ENCODE measurements at places on chromosomes 1 and 21.

- DNase-seq, result no peak
Observed at GRCh38 chr1:42736152-42736551, 3.9 kb downstream of the CLDN19 start.

DNA sequence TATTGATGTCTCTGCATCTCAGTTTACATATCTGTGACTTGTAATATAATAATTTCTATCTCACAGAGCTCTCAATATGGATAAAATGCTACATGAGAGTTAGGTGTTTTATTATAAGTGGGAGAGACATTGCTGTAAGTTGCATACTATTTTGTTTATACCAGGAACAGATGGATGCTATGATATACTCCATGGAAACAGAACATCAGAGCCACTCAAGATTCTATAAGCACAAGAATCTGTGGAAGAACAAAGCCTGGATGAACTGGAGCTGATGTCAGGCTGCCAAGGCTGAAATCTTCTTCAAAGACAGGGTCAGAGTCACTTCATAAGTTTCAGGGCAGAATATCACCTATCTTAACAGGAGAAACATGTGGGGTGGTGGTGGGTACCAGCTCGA is 30.2 kb downstream of the DUSP10 start:
- no peak for DNase-seq

GRCh38 chr1:203075236-203076030 is 10.4 kb downstream of the MYOG start:
- no peak for DNase-seq

DNA sequence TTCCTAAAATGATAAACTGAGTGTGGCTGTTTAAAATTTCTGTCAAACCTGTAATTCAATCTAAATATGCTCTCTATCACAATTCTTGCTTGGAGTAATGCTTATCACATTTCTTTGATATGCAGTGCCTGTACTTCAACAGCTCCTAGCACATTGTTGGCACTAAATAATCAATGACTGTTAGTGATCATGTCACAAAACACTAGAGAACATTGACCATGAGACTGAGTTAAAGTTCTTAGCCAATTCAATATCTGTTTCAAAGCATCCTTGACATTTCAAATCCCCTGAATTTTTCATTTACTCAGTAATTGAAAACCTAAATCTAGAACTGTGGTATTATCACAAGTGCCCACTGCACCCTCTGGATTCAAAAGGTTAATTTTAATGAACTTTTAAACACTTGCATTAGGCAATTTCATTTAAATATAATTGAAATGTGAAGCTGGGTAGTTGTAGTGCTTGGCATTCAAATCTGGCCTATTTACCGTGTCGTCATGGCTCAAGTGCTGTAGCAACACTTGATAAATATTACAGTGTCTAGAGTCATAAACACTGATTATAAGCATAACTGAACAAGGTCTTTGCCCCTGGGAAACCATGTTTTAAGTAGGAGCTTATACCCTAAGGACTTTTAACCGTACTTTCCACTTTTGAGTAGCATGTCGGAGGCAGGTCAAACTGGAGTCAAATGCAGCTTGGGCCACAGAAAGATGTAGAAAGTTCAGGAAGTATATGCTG is 143.6 kb downstream of the LRRC7 start:
- no peak for DNase-seq

DNA sequence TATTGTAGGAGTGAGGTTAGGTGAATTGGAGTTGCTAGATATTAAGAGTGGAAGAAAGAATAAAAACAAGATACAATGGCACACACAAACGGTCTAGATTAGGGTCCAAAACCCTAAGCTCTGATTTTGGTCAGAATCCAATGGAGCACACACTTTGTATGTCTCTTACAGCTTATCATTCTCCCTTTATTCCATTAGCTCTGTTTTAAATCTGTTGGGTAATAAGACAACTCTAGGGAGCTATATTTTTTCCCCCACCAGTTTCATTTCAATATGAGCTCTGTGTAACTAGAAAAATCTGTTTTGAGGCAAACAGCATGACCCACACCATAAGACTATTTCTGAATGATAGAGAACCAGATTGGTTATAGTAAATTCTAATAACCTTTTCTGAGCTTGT is 465.6 kb downstream of the ADGRL2 start:
- no peak for DNase-seq

- DNase-seq, result no peak
Observed at GRCh38 chr1:220182111-220182510, 88.2 kb downstream of the IARS2 start.

DNA sequence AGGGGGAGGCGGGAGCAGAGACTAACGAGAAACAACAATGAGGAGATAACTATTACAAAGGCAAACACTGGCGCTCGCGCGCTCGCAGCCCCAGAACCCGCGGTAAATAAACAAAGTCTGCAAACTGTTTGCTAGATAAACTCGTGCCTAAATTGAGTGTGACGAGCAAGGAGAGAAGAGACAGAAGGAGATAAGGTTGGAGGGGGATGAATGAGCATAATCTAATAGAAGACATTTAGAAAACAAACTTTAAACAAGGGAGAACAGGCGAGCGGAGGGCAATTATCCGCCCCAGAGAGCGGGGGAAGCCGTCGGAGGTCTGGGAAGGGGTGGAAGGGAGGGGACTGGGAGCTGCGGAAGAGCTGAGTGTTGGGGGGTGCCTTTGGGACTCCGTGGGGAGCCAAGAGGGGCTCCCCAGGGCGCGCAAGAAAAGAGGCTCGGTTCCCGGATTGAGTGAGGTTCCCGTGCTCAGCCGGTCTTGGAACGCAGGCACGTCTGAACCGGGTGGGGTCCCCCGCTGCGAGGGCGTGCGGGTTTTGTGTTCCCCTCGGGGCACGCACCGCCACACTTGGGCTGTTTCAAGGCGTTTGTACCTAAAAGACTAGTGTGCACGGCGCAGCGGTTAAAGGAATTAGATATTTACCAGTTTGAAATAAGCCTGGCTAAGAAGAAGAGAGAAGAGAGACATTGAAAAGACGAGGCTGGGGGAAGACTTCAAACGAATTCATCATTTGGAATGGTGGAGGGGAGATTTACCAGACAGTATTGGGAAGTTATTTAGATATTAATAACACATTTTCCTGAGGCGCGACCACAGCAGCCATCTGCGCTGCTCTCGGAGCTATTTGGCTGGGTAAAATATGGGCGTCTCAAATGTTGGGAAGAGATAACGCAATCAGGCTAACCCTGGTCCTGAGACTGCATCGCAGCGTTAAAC is 10.6 kb downstream of the PAX7 start:
- no peak for DNase-seq

GRCh38 chr1:65812065-65812464 is 19.4 kb downstream of the PDE4B start:
- DNase-seq, result no peak

DNA sequence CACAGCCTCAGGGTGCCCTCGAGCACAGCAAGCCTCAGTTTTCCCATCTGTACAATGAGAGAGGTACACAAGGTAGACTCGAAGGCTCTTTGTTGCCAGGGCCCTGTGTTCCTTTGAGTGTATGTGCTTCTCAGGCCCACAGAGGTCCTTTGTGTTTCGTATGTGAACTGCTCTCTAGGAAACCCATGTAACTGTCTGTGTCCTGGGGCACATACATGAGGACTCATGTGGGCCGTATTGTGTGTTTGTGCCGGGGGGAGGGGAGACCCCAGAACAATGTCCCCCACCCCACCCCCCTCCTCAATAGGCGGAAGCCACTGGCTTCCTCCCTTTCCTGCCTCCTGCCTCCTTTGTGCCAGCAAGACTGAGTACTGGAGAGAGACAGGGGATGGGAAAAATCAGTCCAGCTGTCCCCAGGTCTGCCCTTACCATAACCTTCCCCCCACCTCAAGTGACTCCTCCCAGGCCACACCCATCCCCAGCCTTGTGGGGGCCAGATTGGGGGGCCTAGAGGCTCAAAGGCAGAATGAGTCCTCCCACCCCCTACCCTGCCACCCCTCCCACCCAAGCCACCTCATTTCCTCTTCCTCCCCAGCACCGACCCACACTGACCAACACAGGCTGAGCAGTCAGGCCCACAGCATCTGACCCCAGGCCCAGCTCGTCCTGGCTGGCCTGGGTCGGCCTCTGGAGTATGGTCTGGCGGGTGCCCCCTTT is at the start of gene TIE1:
Gene TIE1 (plus strand): TSS at position 605 of the 717 bp plus-strand sequence. CDS start 90 bp downstream, at position 695.
- no peak for DNase-seq

DNA sequence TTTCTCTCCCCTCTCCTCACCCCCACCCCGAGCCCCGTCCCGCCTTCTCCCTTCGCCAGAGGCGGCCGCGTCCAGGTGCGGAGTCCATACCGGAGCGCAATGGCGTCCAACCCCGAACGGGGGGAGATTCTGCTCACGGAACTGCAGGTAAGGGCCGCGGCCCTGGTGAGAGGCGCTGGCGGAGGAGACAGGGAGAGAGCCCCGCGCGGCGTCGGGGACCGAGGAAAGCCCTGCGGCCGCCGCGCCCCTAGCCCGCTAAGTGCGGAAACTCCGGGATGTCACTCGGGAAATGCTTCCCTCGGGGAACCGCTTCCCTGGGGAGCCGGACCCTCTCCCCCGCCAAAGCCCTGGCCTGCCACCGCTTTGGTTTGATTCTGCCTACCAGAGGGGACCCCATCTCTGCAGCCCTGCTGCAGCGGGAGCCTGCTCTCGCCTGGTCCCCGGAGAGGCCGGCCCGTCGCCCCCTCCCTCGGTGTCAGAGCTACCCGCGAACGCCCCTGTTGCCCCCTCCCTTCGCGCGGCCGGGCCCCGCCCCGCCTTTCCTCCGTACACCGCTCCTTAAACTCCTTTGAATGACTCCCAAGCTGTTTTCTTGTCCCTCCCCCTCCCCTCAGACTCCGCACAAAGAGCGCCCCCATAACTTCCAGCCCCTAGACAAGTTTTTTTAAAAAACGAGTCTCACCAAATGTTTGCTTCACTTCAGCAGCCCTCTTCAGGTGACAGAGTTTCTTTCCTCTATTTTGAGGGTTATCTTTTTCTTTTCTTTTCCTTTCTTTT is 597 bp downstream of the PKN2 start:
- DNase-seq, result peak; percentile 66

DNA sequence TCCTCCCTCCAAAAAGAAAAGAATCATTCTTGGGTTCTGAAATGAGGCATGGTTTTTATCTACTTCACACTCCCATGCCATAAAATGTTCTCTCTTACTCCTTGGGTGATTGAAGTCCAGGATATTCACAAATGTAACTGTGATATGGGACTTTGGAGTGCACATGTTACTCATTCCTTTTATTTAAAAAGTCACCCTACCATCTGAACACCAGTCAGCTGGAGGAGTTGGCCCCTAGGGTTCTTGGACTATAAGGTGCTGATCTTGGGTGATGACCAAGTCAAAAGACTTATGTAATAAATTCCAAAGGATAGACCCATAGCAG is 128.4 kb downstream of the CLIC6 start:
- DNase-seq, result no peak

GRCh38 chr1:2466958-2467554 is 9.0 kb upstream of the PLCH2 start:
- peak; percentile 47 for DNase-seq

GRCh38 chr1:42730002-42730401 is 10.0 kb downstream of the CLDN19 start:
- DNase-seq, result no peak

- no peak for DNase-seq
Observed at GRCh38 chr1:25210728-25211127, 21.6 kb downstream of the SYF2 start.

DNA sequence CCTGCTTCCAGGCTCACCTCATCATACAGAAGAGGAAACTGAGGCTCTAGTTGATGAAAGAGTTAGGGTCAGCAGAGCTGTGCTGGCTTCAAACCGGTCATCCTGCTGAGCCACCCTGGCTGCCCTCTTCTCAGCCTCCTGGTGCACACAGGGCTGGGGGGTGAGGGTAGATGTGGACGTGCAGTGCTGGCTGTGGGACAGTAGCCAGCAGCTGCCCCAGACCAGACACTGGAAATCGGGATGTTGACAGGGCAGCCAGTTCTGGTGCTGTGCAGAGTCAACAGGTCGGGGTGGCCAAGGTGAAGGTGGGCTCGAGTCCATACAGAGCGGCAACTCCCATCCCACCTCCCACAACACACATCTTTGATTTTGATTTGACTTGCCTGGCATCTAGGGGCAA is 1.5 kb upstream of the CLCNKA start:
- DNase-seq, result no peak

- DNase-seq, result no peak
Observed at GRCh38 chr21:17466166-17466565, 46.7 kb upstream of the CXADR start.

DNA sequence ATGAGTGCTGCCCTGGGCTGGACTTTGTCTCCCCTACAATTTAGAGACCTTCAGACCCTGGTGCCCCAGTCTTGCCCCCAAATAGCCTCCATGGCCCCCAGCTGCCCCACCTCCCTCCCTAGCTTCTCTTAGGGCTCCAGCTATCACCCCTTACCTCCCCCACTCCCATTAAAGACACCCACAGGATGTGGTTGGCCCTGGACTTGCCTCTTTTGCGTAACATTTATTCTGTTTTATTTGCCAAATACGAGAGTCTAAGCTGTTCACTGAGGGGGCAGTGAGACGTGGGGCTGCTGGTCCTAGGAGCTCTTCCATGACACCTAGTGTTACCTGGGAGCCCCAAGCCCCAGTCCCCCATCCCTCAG is 4.5 kb downstream of the ZC3H12A start:
- peak; percentile 53 for DNase-seq
